ENCODE measurements at places on chromosomes 3 and 15. TPM values are rescaled to one million over a fixed set of nuclear protein-coding genes. Genes with fewer than 3 reads are reported as not detected.
A peak's percentile ranks its signal among the peaks of the same experiment; 100 is the strongest.

- H3K4me3 ChIP-seq, result no peak overlapping the region
- no peaks in the 10 kb centered on the region for H3K36me3 ChIP-seq
- H3K27me3 ChIP-seq, result no peaks in the 10 kb centered on the region
- H3K4me1 ChIP-seq, result no peaks in the 10 kb centered on the region
These were observed 109.6 kb upstream of the SEMA6D start for GRCh38 chr15:47607695-47608094.

- no peaks in the 10 kb centered on the region for H3K27me3 ChIP-seq
- no peak overlapping the region for H3K4me3 ChIP-seq
- DNase-seq, result no peak
- peaks cover 9% of the 10 kb centered on the region for H3K4me1 ChIP-seq
- H3K36me3 ChIP-seq, result no peaks in the 10 kb centered on the region
These were observed 35.3 kb upstream of the CDCP1 start for GRCh38 chr3:45181496-45181895.

DNA sequence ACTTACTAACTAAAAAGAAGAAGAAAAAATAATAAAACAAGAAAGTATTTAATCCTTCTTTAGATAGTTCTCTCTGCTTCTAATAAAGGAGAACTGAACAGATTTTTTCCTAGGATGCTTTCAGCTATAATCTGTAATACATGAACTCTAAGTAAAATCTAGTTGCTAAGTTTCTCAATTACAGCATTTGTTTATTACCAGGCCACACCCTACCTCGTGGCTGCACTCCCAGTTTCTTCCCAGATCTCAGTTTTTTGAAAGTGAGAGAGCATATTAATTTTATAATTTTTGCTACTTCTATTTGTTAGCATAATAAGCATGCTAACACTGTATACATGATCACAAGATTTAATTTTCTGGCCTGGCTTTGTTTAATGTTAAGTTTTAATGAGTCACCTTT, 258.3 kb downstream of the IL5RA start:
- H3K27me3 ChIP-seq, result no peaks in the 10 kb centered on the region
- H3K4me1 ChIP-seq, result no peaks in the 10 kb centered on the region

DNA sequence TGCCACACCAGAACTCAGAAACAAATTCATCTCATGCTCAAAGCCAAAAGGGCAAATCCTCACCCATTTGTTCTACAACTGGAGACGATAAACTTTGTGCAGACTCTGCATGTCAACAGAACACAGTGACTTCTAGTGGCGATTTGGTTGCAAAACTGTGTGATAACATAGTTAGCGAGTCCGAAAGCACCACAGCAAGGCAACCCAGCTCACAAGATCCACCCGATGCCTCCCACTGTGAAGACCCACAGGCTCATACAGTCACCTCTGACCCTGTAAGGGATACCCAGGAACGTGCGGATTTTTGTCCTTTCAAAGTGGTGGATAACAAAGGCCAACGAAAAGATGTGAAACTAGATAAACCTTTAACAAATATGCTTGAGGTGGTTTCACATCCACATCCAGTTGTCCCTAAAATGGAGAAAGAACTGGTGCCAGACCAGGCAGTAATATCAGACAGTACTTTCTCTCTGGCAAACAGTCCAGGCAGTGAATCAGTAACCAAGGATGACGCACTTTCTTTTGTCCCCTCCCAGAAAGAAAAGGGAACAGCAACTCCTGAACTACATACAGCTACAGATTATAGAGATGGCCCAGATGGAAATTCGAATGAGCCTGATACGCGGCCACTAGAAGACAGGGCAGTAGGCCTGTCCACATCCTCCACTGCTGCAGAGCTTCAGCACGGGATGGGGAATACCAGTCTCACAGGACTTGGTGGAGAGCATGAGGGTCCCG, 199.7 kb downstream of the AKAP13 start:
- H3K27ac ChIP-seq, result no peak overlapping the region
- no peaks in the 10 kb centered on the region for H3K27me3 ChIP-seq
- peaks cover 2% of the 10 kb centered on the region for H3K36me3 ChIP-seq
- peaks cover 5% of the 10 kb centered on the region for H3K4me1 ChIP-seq
- no peak overlapping the region for H3K4me3 ChIP-seq

DNA sequence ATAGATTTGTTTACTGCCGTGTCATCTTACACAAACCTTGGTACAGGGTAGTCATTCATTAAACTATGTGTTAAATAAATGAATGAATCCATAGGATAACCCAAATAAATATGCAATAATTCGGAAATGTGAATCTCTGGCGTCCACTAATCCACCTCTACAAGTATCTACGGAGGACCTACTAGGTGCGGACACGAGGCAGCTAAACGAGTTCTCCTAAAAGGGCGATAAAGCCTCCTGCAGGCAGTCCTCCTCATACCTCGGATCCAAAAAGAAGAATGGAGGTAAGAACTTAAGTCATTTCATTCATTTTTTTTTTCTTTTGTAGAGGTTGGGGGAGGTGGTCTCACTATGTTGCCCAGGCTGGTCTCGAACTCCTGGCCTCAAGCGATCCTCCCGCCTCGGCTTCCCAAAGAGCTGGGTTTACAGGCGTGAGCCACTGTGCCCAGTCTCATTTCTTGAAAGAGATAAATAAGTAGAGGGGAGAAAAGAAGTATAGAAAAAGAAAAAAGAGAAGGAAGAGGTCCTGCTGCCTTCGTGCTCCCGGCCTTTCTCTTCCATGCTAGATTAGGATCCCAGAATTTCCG, 706 bp upstream of the RPL35A start:
- peak overlapping the region; percentile 99 for H3K27ac ChIP-seq
- H3K36me3 ChIP-seq, result peaks cover 14% of the 10 kb centered on the region
- no peak for DNase-seq
- H3K4me1 ChIP-seq, result peaks cover 5% of the 10 kb centered on the region
- peak overlapping the region; percentile 80 for H3K4me3 ChIP-seq
- H3K27me3 ChIP-seq, result no peaks in the 10 kb centered on the region

DNA sequence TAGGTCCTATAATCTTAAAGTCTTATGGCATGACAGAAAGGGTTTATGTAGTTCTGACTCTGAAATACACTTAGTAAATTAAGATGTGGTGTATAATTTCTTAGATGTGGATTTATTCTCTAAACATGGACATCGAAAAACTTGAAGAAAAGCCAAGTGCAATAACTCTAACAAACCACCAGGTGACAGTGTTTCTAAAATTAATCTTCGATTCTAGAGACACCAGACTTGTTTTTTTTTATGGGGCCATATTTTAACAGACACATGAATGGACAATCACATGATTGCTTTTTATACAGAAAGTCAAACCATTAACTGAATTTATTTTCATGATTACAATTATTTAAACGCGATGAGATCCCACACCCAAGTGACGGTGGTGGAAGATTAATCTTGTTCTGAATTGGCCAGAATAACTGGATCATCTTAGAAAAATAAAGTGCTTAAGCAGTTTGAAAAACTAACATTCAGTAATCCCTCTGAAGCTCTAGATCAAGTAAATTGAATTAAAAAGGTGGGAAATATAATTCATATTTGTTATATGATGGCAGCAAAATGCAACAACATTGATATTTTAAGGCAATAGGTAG, 305.1 kb downstream of the LSAMP start:
- no peak overlapping the region for H3K27ac ChIP-seq
- no peaks in the 10 kb centered on the region for H3K36me3 ChIP-seq
- H3K4me3 ChIP-seq, result no peak overlapping the region
- H3K27me3 ChIP-seq, result no peaks in the 10 kb centered on the region
- DNase-seq, result peak; percentile 32

DNA sequence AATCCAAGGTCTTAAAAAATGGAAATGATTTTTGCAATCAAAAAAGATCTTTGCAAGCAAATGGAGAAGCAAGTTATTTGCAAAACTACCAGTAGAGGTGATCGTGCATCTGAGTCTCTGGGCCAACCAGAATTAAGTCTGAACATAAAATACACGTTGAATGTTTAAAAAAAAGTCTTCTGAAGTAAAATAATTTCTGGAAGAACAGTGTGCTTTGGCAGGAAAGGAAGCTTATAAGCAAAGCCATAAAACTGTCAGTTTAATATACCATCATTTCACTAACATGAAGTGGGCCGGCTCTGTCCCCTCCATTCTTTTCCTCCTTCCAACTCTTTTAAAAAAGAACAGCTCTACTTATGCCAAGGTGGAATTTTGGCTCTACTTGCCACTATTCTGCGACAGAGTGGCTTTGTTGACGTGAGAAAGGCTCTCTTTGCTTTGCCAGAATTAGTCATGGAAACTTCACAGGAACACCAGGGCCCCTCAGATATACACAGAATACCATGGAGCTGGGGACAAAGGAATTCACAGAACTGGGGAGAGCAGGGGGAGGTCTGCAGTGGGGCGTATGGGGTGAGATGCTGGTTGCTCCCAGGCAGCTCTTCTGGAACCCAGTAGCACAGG, 29.8 kb downstream of the FSTL1 start:
- no peaks in the 10 kb centered on the region for H3K36me3 ChIP-seq
- H3K4me1 ChIP-seq, result peaks cover 37% of the 10 kb centered on the region
- H3K27ac ChIP-seq, result peak overlapping the region; percentile 24
- peak; percentile 76 for DNase-seq
- H3K4me3 ChIP-seq, result no peak overlapping the region

DNA sequence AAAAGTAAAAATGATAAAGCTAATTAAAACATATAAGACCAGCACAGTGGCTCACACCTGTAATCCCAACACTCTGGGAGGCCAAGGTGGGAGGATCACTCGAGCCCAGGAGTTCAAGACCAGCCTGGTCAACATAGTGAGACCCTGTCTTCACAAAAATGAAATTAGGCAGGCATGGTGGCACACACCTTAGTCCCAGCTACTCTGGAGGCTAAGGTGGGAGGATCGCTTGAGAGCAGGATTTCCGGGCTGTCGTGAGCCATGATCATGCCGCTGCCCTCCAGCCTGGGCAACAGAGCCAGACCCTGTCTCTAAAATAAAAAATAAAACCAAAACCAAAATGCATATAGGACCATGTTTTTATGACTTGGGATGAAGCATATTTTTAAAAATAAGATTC, 4.8 kb upstream of the PRSS50 start:
- no peak overlapping the region for H3K4me3 ChIP-seq
- no peaks in the 10 kb centered on the region for H3K36me3 ChIP-seq
- no peaks in the 10 kb centered on the region for H3K4me1 ChIP-seq
- H3K27ac ChIP-seq, result no peak overlapping the region
- DNase-seq, result no peak
- peaks cover 4% of the 10 kb centered on the region for H3K27me3 ChIP-seq

GRCh38 chr3:169637731-169638130, 25.8 kb downstream of the MECOM start:
- no peaks in the 10 kb centered on the region for H3K36me3 ChIP-seq
- H3K4me1 ChIP-seq, result no peaks in the 10 kb centered on the region
- H3K4me3 ChIP-seq, result no peak overlapping the region
- no peak for DNase-seq

DNA sequence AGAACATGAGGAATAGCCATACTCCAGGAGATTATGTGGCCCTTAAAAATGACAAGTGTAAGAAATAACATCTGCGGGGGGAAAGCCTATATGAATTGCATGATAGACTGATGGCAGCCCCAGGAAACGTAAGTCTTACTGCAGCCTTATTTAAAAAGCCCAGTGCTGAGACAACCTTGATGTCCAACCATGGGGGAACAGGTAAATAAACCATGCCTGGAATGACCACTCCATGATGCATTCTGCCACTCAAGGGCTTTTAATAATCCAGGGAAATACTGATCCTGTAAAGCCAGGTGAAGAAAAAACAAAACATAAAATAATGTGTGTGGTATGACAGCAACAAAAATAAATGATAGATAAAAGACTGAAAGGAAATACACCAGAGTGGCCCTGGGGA, 46.5 kb upstream of the GRIP2 start:
- H3K36me3 ChIP-seq, result no peaks in the 10 kb centered on the region
- H3K27me3 ChIP-seq, result no peaks in the 10 kb centered on the region
- H3K4me1 ChIP-seq, result no peaks in the 10 kb centered on the region
- no peak for DNase-seq
- no peak overlapping the region for H3K27ac ChIP-seq

GRCh38 chr3:80285388-80285787, 517.6 kb upstream of the ROBO1 start:
- no peaks in the 10 kb centered on the region for H3K4me1 ChIP-seq
- H3K4me3 ChIP-seq, result no peak overlapping the region
- peak; percentile 50 for DNase-seq
- no peaks in the 10 kb centered on the region for H3K27me3 ChIP-seq

The TMEM202 gene
- polyA plus RNA-seq, result not detected

The RTP1 gene
- not detected for polyA plus RNA-seq

The SLTM gene
- 27.2 TPM for polyA plus RNA-seq

The SOX2 gene
- polyA plus RNA-seq, result not detected

The IQCH gene
- 1.7 TPM for polyA plus RNA-seq

The BNIP2 gene
- 93.2 TPM for polyA plus RNA-seq

The SLC24A5 gene
- polyA plus RNA-seq, result not detected
